Amygdala (tissue), 56 donors: ENCODE measurements at places on chromosomes 6 and 20.

DNA sequence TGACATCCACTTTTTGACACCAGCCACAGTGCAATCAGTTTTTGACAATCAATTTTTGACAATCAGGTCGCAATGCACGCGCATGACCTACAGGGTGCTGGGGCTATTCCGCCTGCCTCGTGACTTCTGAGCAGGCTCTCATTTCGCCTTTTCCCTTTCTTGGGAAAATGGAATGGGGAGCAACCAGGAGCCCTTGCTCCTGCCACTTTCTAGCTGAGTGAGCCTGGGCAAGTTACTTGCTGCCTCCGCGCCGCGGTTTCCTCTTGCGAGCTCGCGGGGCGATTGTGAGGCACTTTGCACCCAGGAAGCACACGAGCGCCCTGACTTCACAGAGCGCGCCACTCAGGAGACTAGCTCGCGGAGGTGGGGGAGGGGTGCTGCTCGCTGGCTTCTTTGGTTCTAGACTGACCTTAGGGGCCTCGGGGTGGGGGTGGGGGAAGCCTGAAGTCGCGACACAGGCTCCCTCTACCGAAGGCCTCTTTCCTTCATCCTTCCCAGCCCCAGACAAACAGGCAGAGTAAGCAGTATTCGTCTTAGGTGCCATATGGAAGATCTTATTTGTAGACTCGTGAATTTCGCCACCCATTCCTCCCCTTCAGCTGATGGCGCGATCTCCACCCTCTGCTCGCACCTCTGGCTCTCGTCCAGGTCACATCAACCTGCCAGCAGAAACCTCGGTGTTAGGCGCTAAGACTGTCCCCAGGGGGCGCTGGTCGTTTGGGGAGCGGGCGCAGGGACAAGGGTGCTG is 4.6 kb downstream of the TP53TG5 start:
- peak; percentile 56 for DNase-seq

- DNase-seq = no peak
Measured at GRCh38 chr6:56339524-56339923, 92.1 kb upstream of the COL21A1 start.

GRCh38 chr6:104688283-104688969 is 171.3 kb downstream of the HACE1 start:
- DNase-seq = no peak

GRCh38 chr6:157430834-157431233 is 49.8 kb downstream of the ZDHHC14 start:
- no peak for DNase-seq

- no peak for DNase-seq
Measured at GRCh38 chr6:127298475-127298874, 31.8 kb downstream of the RNF146 start.

DNA sequence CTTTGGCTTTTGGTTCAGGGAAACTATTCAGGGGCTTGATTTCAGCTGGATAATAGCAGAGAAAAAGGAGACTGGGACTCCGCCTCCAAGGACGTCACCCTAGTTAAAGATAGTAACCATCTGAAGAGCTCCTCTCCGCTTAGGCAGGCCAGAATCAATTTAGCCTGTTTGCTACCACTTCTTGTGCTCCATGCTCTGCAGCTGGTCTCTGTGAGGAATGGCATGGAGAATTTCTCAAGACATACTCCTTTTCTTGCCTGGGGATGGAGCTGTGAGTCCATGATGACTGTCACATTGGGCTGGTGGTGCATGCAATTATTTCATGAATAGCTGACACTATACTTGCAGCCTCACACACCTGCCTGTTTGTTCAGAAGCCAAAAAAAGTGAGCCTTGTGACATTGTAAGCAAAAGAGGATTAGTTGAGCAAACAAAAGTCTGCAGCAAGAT is 61.4 kb downstream of the TXLNB start:
- DNase-seq = no peak

DNA sequence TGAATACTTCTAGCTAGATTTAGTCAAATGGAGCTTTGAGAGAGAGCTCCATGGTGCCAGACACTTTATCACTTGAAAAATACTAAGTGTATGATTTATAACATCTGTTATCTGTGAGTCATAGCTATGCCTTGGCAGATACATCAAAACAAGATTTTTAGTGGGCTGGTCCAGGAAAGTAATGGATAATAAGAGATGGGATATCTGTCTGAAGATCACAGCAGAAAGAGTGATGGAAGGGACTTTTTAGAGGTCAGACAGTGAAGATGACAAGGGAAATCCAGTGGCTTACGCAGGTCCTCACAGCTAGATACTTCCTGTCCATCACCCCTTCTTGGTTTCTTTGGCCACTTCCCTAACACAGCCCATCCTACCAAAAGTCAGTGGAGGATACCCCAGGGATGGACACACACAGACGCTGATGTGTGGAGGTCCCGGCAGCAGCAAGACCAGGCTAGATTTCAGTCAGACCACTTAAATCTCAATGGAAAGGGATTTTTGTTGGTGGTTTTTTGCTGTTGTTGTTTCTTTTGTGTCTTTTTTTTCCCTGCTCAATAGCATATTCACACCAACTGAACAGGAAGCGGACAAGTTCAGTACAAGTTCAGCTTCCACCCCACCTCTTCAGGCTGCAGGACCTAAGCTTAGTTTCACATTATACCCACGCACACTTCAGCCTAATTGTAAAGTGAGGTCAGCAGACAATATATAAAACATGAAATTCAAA is 209.3 kb downstream of the ALDH8A1 start:
- no peak for DNase-seq

DNA sequence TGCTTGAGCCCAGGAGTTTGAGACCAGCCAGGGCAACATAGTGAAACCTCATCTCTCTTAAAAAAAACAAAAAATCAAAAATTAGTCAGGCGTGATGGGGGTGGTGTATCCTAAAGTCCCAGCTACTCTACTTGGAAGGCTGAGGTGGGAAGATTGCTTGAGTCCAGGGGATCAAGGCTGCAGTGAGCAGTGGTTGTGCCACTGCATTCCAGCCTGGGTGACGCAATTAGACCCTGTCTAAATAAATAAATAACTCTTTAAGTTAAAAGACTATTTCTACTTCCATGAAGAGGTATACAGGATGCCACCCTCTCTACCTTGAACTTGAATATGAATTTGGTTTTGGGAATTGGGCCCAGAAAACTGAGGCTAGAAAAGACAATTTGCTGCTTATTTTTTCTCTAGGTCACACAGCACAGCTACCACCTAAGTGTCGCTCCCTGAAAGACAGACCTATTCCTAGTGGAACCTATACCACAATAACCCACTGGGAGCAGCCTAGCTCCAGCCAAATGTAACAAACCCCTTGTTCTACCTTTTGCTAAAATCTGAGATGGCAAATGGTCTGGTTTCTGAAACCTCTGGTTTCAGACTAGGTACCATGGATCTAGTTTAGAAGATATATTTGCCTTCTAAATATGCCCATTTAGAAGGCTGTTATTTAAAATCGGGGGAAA is 35.2 kb downstream of the HMGCLL1 start:
- no peak for DNase-seq

GRCh38 chr20:22682381-22682780 is 98.0 kb upstream of the FOXA2 start:
- no peak for DNase-seq

GRCh38 chr6:13234130-13234529 is 94.2 kb downstream of the TBC1D7 start:
- no peak for DNase-seq

GRCh38 chr6:141347086-141347485 is 785.6 kb upstream of the GJE1 start:
- no peak for DNase-seq

- DNase-seq = no peak
Measured at GRCh38 chr6:116463301-116463700, 2.1 kb downstream of the CALHM6 start.

GRCh38 chr6:138856654-138857053 is 60.8 kb downstream of the ECT2L start:
- no peak for DNase-seq

GRCh38 chr6:56459030-56459805 is 183.5 kb downstream of the DST start:
- DNase-seq = no peak

- DNase-seq = no peak
Measured at GRCh38 chr6:45388328-45388727, 10.6 kb upstream of the SUPT3H start.

DNA sequence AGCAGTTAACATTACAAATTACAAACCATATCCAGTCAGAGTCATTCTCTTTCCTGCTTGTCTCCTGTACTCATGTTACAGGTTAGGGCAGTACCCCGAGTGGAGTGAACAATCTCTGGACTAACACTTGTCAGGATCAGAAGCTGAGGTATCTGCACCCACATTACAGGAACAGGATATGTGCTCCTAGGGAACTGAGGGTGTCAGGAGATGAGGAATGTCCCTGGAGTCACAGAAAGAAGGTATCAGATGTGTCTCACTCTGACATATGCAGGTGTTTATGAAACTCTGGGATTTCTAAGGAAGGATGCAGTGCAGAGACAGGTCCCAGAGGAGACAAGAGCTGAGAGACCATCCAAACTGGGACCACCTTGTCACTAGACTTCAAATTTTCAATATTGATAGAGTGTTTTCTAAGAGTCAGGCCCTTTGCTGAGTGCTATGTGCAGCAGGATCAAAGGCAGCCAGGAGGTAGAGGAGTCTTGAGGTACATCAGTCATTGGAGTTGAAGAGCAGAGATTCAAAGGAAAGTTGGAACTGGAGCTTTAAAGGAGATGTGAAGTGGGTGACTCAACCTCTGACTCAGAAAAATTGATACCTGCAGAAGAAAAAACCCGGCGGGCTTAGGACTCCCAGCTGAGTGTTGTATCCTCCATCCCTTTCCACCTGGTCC is 12.6 kb downstream of the HLA-DPB1 start:
- no peak for DNase-seq

- no peak for DNase-seq
Measured at GRCh38 chr20:17624551-17625245, 54.8 kb downstream of the DSTN start.

DNA sequence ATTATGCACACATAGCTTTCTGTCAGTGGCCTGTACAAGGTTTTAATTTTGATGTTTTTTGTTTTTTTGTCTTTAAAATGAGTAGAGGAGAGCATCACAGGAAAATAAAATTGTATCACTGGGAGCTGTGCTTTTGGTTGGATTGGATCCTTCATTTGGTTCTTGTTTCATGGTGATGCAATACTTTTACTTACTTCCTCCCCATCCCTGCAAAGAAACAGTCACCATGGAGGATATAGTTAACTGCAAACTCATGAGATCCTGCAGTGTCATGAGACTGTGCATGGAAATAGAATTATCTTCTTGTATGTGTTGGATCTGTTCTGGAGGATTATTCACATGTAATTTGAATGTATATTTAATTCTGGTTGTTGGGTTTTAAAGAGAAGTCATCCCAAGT is 122.3 kb downstream of the JARID2 start:
- DNase-seq = no peak

DNA sequence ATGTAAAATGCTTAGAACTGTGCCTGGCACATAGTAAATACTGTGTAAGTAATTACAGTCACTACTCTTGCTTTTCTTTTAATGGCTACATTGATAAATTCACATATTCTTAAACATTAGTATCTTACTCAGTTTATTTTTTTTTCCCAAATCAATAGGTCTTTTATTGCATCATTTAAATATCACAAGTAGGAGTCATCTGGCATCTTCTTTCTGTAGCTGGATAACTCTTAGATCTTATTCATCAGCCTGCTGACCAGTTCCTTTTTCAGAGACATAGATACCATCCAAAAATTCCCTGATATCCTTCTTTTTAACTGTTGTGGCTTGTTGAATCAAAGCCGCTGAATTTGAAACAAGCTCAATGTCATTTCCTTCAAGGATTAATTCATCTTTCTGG is 20.0 kb upstream of the PHF3 start:
- no peak for DNase-seq

GRCh38 chr6:13554929-13555333 is 19.5 kb upstream of the SIRT5 start:
- DNase-seq = peak; percentile 15

DNA sequence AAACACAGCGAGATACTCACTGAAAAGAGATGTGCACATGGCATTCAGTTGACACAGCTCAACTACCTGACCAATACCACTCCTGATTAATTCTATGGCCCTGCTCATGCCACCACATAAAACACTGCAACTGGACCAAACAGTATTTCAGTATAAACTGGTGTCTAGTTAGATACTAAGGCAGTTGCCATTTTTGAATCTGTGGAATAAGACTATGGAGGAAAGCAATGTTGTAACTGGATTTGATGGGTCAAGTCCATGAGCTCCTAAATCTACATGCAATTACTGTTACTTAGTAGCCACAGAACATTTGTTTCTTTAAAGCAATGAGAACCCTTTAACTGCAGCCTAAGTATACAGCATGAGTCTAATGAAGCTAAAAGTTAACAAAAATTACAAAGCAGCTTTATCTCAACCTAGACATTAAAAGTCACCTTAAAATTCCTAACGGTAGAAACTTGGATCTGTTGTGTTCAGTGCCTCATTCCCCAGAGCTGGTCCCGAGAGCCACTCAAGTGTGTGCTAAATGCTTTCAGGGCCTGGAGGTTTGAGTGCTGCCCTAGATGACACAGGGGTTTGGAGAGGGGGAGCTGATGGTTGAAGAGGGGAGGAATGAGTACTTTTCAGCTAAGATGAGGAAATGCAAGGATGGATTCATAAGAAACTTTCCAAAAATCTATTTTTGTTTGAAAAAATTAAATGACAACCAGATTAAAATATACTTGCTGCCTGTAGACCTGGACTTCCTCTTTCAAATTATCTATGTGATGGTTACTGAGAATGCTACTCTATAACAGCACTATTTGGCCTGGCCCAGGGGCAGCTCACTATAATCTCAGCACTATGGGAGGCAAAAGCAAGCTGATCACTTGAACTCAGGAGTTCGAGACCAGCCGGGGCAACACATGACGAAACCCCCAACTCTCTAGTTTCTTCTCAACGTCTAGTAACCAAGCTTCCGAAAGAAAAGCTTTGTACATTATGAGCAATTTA is 15.6 kb downstream of the SNX5 start:
- DNase-seq = no peak

- DNase-seq = no peak
Measured at GRCh38 chr20:49701241-49701790, 12.4 kb downstream of the B4GALT5 start.

DNA sequence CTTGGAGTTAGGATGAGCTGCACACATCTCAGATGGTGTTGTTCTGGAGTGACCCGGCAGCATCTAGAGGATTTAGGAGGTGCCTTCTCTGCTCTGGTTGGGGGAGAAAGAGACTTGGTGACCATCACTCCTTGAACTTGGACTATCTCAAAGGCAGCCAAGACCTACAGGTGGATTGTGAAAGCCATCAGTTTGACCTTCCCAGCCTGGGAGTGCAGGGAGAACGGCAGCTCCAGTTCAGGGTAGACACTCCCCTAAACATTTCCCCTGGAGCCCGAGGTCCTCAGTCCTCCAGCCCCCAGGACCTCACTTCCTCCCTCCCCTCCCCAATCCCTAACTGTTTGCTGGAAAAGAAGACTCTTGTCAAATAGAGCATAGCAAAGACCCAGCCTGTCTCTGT is 128.7 kb upstream of the ARMC2 start:
- DNase-seq = no peak
